ENCODE measurements at places on chromosomes 7 and 10.

DNA sequence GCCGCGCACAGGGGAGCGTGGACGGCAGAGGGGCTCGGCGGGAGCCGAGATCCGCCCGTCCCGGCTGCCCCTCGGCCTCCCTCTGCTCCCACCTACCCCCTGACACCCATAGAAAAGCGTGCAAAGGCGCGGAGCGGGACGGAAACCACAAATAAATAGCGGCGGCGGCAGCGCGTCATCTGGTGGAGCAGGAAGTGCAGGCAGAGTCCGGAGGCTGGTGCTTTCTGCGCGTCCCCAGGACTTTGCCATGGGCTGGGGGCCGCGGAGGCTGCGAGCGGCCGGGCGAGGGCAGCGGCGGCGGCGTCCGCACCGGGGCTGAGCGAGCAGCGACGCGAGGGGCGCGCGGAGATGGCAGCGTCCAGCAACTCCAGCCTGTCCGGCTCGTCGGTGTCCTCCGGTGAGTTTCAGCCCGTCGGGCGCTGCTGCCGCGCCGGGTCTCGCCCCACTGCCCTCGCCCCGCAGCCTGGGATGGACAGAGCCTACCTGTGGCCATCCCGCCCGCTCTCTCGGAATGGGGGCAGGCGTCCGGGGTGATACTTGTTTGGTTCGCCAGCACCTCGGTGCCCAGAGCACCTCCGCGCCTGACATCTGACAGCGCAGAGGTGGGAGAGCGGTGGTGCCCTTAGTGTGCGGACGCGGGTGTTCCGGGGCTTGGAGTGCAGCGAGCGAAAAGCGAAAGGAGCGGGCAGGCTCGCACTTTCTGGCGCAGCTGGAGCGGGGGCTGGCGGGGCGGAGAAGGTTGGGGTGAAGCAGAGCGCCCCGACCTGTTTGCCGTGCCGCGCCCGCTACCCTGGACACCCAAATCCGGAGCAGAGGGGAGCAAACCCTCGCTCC is at the start of gene CHN2:
TSS of gene CHN2 (plus strand) at position 182 of the 834 bp plus-strand sequence.
- peak; percentile 31 for DNase-seq

- no peak for DNase-seq
These were observed 172.0 kb upstream of the GRB10 start for GRCh38 chr7:50954716-50955115.

DNA sequence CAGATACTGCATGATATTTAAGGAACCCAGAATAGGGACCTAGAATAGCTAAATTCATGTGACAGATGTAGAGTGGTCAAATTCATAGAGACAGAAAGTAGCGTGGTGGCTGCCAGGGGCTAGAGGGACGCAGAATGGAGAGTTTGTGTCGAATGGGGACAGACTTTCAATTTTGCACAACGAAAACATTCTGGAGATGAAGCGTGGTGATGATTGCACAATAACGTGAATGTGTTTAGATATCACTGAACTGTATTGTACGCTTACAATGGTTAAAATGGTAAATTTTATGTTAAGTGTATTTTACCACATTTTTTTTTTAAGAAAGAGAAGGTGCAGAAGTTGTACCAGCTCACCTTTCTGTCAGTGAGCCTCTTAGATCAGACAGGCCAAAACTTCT is 137.8 kb upstream of the TNS3 start:
- no peak for DNase-seq

DNA sequence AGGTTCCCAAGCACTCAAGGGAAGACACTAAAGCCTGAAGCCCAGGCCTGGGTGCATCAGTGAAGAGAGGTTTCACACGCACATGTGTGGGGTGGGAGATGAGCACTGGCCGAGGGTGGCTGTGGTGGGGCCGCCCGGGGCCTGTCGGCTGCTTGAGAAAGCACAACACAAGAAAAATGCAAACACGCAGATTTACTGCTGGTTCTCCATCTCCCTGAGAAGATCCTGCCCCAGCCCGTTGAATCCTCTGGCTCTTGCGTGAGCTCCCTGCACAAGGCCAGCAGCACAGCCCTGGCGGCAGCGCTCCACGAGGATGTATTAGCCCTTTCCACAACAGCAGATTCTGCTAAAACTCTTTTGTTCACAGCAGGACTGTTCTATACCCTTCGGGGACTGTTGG is 6.2 kb downstream of the ZNF511 start:
- no peak for DNase-seq

DNA sequence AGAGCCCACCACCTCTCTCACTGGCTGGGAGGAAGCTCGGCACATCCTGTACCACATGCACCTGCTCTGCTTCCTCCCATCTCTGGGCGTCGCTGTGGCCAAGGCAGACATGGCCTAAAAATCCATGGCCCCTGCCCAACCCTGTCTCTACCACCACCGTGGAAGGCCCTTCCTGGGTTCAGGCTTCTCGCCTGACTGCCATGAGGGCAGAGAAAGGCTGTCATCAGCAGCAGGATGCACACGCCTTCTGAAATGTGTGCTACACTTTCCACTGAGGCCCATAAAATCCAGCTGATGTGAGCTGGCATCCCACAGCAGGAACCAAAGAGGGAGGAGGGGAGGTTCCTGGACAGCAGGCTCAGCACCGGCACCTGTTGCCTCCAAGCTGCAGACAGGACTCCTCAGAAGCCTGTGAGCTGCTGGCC is 93.4 kb downstream of the PTPRN2 start:
- DNase-seq: no peak

- no peak for DNase-seq
These were observed 48.7 kb downstream of the TPK1 start for GRCh38 chr7:144787127-144787526.

- no peak for DNase-seq
These were observed 24.9 kb downstream of the STEAP4 start for GRCh38 chr7:88281749-88282148.

GRCh38 chr10:71094712-71095390 is 117.5 kb upstream of the UNC5B start:
- DNase-seq: no peak

GRCh38 chr10:43027331-43027955 is 49.4 kb upstream of the RET start:
- DNase-seq: no peak

DNA sequence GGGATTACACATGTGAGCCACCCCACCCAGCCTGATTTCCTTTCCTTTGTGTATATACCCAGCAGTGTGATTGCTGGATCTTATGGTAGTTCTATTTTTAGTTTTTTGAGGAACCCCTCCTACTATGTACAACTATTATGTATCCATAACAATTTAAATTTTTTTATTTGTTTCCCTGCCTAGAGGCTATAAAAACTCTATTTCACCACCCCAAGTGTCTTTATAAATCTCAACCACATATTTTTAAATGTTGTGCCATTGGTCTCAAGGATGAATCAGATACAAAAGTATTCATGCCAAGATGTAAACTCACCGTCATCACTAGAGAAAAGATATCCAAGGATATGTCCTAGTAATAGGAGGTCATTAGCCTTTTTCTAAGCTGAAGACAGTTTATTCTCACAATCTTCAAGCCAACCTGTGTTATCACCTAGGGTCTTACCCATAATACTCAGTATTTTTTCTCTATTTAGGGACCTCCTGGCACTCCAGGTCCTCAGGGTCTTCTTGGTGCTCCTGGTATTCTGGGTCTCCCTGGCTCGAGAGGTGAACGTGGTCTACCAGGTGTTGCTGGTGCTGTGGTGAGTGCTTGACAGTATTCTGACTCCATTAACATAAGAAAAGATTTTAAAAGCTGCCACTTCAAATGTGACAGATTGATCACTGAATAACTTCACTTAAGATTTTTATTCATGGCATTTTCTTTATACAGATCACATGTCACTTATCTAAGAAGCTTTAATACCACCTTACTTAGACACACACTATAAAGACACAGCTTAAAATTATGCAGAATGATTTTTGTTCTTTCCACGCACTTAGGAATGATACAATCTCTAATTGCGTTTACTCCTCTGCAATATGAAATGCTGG is 29.4 kb downstream of the COL1A2 start:
- DNase-seq: no peak

DNA sequence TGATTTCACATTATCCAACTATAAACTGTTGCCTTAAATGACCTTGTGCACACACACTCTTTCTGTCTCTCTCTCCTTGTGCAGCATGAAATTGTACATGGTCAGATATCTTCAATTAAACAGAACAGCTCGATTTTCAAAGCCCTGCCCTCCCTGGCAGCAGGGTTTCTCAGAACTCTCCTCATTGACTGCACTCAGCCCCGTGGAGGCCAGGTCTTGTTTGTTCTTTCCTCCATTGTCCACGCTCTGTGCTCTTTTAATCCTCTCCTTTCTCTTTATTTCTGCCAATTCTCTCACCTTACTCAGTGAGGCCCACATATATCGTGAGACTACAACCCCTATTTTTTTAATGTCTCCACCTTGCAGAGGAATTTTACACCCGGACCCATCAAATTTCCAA is 175.9 kb upstream of the STK17A start:
- no peak for DNase-seq

GRCh38 chr7:135659159-135659846 is 3.0 kb upstream of the STMP1 start:
- DNase-seq: no peak

GRCh38 chr7:36287371-36288241 is 102.1 kb upstream of the ANLN start:
- DNase-seq: no peak

DNA sequence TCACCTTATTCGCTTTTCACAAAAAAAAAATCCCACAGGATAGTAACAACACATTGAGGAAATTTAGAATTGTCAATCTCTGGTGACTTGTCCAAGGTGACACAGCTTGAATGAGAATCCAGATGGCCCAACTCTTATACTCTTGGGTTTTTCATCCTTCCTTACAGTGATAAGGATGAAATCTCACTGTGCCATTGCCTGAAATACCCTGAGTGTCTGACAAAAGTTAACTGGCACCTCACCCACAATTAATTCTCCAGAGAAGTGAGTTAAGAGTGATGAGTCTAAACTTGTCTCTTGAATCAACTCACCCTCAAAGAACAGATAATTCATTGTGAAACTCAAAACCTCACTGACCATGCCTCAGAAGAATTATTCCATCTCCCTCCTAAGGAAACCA is 18.9 kb downstream of the CHRM2 start:
- no peak for DNase-seq

- DNase-seq: no peak
These were observed 319.4 kb upstream of the GALNT17 start for GRCh38 chr7:70812511-70812910.

DNA sequence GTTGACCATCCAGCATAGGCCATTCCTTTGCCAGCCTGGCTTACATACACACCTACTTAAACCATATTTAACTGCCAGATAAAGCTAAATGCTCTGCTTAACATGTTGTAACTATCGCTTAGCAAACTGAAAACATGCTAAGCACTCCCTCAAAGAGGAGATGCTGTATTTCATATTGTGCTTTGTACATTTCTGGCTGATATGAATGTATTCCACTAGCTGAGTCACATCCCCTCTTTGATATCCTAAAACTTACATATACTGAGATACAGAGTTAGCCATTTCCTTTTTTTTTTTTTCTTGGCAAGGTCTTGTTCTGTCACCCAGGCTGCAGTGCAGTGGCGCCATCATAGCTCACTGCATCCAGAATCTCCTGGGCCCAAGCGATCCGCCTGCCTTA is 99.4 kb downstream of the TPST1 start:
- DNase-seq: no peak

- no peak for DNase-seq
These were observed 214.0 kb upstream of the LRGUK start for GRCh38 chr7:133912916-133913697.

DNA sequence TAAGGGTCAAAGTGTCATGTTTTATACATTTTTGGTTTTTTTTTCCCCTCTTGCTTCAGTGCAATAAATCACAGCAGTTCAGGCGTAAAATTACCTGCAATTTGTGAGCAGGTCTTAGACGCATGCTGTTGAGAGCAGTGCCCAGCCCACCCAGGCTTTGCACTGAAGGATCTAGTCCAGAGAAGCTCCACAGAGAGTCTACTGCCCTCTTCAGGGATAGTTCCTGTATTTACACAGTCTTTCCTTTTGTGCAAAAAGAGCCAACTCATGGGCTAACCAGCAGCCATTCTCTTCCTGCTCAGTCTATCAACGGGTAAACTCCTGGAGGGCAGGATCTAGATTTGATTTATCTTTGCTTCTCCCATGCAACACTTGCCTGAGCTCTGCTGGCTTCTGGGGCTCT is 82.2 kb upstream of the NAMPT start:
- no peak for DNase-seq

DNA sequence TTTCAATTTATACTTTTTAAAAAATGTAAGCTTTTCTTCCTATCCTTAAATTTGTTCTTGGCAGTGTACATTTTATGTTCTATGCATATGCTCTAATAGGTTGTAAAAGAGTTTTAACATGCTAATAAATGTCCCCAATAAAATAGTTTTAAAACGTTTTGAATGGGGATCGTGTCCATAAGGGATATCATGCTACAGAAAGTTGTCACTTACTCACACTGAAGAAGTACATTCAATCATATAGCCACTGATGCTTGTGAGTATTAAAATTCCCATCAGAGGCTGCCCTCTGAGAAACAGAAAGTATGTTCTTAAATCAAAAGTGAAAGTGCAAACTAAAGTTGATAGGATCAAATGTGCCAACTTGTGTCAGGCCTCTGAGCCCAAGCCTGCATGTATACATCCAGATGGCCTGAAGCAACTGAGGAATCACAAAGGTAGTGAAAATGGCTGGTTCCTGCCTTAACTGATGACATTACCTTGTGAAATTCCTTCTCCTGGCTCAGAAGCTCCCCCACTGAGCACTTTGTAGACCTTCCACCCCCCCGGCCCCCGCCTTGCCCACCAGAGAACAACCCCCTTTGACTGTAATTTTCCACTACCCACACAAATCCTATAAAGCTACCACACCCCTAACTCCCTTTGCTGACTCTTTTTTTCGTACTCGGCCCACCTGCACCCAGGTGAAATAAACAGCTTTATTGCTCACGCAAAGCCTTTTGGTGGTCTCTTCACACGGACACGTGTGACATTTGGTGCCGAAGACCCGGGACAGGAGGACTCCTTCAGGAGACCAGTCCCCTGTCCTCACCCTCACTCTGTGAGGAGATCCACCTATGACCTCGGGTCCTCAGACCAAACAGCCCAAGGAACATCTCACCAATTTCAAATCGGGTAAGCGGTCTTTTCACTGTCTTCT is 877 bp upstream of the NOD1 start:
- DNase-seq: no peak
